GM12892 (cell line): ENCODE measurements at places on chromosomes 2 and 18.

DNA sequence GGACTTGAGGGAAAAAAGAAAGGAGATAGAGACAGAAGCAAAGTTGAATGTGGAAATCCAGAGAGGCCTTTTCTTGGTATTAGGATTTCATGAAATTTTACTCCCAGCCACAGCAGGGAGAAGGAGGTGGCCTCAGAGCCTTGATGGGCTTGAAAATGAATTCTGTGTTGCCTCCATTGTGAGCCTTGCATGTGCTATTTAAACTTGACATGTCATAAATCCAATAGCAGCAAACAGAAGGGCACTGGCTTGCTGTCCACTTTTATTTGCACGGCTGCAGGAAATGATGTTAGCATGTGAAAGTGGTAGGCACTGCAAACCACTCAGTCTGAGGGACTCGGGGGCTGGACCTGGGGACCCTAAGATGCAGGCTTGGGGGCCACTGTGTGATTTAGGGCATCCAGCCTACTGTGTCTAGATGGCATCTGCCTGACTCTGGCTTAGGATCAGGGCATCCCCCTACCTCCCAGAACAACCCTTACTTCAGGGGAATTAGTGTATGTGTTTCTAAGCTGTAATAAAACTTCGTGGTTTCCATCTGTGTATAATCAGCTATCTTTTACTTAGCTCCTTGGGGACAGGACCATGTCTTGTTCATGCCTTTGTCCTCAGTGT lies 139.1 kb upstream of the SKOR2 start:
- DNase-seq: no peak

DNA sequence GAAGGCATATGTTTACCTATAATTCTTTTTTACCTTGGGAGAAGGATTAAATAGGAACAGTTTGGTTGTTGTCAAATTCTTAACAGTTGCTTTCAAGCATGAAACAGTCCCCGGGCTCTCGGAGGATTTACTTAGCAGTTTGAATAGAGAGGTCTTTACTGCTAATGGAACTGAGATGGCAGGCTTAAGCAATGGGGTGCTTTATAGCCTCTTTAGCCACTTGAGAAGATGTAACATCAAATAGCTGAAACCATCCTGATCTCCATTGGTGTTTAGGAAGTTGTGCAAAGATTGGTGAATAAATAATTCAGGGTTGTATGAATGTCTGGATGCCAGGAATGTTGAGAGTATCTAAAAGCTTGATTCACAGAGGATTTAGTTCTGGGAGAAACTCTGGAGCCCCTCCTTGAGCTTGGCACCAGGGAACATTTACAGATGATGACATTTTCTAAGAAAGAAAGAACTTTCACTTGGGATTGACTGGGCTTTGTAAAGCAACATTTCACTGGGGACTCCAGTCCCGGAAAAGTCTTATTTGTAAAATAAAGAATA lies 51.9 kb downstream of the PTPRM start:
- DNase-seq: no peak

- no peak for DNase-seq
These were observed 493.7 kb upstream of the HS6ST1 start for GRCh38 chr2:128812183-128812940.

- DNase-seq: no peak
These were observed 209.5 kb downstream of the DPP10 start for GRCh38 chr2:114651933-114652332.

- DNase-seq: no peak
These were observed 321.5 kb downstream of the RND3 start for GRCh38 chr2:150165988-150166312.

- DNase-seq: no peak
These were observed 21.1 kb downstream of the CARF start for GRCh38 chr2:202933139-202933510.

DNA sequence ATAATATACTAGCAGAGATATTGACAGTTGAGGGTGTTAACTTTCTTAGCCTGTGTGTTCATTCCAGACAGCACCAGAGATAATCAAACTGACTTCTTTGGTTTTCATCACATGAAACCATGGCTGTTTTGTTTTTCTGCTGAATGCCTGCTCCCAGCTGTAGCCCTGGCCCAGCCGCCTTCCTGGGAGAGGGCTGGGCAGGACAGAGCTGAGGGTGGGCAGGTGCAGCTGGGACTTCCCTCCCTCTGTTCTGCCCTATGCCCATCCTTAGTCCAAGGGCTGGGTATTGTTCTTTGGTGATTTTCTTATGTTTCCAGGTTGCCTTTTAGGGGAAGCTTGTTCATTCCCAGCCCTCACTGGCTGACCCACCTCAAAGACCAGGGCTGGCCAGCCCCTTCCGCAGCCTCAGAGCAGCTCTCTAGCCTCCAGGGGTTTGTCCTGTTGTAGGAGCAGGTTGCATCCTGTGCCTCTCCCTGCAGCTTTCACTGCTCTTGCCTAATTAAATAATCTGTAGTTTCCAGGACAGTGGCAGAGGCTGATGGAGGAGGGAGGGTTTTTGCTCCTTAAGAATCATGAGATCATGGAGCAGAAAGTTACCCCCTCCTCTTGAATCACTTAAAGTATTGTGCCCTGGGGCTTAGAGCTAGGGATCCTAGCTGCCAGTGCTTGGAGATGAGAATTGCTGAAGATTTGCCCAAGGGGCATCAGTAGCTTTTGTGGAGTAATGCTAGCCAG lies 61.4 kb downstream of the MTCL1 start:
- no peak for DNase-seq
